ENCODE measurements at places on chromosomes 1 and 21.
A peak's percentile ranks its signal among the peaks of the same experiment; 100 is the strongest.

DNA sequence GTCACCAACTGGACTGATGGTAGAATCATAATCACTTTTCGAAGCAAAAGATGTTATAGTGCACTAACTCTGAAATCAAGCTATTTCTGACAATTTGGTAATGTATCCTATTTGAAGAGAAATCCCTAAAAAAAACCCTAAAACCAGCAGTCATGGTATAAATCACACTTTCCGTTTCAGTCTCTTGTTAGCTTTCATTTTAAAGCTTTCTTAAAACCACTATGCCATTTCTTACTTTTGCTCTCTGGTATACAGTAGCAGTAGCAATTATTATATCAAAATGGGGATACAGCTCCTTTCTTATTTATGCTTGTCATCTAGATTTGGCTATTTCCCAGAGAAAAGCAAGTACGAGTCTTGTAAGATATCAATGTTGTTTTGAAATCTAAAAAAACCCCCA, 323.3 kb downstream of the KCTD3 start:
- DNase-seq = no peak

DNA sequence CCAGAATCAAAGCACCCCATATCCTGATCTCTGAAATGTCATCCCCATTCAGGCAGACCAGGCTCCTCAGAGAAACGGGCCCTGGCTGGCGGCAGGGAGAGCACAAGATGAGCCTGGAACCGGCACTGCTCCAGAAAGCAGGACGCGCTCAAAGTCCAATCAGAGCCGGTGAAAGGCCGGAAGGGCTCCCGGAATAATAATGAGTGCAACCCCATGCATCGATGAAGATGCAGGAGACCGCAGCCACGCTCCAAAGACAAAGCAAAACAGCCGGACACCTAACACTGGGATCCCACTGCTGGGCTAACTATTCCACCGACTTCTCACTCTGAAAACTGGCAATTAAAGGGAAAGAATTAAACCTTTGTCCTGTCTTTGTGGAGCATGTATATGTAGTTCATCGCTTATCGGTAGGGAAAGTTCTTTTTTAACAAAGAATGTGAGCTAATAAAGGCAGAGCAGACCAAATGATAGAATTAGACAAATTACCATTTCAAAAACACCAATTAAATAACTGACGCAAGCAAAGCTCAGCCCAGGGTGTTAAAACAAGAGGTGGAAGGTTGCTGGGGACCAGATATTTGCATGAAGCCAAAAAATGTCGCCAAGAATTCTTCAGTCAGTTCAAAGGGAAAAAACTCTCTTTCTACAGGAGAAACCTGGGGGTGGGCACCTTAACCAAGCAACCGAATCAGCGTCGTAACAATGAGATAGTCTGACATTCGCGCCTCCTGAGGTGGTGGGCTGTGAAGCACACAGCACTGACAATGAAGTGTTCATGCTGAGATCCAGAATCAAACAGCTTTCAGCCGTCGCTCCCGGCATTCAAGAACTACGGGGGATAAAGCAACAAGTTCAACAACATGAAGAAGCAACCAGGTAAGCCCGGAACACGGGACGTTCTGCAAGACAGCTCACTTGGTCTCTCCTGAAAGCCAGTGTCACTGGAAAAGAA, 95.2 kb downstream of the NPHP4 start:
- DNase-seq = no peak

DNA sequence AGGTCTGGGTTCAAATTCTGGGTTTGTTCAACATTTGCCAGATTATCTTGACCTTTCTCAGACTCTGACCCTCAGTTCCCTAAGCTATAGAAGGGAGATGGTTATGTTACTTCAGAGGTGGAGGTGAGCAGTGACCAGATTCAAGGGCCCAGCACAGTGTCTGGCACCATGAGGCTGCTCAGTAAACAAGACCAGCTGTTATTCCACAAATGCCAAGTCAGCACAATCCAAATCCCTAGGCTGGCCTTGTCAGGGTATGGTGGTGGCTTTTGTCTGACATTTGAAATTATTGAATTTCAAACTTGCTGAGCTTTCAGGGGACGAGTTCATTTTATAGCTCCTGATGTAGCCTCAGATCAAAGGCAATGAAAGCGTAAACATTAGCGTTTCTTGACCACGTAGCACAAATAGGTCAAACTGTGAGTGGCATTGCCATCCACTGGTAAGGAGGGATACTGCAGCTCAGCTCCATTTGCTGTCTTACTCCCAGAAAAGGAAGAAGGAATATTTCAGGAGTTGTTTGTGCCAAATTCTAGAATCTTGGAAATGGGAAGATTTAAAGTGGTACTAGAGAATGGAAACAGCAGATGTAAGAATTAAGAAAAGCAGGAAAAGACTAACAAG, 94.3 kb upstream of the EDN2 start:
- peak; percentile 22 for DNase-seq

GRCh38 chr1:155245163-155245524, 10.1 kb downstream of the ENTREP3 start:
- no peak for DNase-seq

DNA sequence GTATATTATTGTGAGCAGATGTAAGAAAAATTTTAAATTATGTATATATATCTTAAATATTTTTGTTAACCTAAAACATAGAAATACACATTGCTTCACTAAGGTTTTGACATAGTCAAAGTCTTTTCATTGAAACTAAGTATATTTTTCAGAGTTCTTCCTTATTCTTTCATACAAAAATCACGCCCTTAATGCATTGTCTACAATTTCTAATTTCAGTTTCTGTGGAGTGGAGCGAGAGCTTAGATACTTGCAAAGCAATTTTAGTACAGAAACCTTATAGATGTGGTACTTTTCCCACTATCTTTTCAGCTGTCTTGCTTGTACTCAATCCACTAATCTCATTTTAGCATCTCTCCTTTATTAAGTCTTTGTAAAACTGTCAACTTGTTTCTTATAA, 63.2 kb downstream of the CD58 start:
- DNase-seq = no peak

- no peak for DNase-seq
Measured at GRCh38 chr1:56137521-56138505, 441.6 kb downstream of the PLPP3 start.

- DNase-seq = no peak
Measured at GRCh38 chr1:97936976-97937375, 16.1 kb upstream of the DPYD start.

- no peak for DNase-seq
Measured at GRCh38 chr1:211132721-211133392, 1.1 kb downstream of the KCNH1 start.

- DNase-seq = no peak
Measured at GRCh38 chr1:184605941-184606340, 148.7 kb downstream of the EDEM3 start.

DNA sequence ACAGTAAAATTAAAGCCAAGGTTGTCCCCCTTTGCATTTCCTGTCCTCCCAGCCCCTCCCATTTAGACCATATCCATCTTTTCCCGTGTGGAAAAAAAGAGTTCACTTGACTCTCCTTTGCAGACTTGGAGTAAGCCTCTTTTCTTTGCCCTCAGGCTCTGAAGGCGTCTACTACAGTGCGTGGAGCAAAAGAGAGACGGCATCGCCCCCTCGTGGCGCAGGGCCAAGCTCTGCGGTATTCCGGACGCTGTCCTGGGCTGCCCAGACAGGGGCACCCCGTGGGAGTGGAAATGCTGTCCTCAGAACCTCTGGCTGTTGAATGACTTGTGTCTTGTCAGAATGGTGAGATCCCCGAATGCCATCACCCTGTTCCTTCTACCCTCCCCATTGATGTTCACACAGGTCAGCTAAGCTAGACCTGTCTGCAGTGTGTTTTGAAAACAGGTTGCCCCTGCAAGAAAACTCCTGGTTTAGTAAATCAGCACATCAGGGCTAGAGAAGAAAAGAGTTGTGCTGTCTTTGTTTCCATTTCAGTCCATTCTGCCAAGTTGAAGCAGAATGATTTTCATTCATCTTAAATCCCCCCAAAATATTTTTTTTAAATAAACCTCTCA, 12.3 kb upstream of the GJA8 start:
- peak; percentile 11 for DNase-seq

DNA sequence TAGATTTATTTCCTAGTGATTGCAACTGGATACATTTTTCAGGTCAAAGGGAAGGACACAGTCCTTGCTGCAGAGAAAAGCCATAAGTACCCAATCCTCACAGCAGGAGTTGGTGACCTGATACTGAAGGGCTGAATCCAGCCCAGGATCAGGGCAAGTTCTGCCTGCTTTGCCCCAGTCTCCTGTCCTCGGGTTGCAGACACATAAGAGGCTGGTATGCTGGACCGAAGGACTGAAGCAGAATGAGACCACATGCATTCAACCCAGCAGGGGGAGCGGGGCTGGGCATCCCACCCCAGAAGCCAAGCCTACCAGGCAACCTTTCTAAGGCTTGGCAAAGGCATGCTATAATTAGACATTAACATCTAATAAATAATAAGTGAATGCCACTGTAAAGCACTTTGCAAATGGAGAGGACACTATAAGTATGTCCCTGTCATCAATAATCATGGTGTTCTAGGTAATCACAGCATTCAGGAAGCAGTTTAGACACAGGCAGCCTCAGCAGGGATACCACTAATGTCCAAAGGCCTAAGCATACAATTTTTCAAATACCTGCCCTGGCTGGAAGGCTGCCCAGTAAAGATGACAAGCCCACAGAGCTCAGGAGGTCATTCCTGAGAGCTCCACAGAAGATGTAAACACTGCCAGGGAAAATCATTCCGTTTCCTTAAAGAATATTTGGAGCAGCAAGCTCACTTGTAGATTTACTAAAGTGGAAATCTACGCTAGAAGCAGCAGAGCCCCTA, 47.6 kb downstream of the KRTAP19-8 start:
- no peak for DNase-seq
